Stimulated activated CD8-positive, alpha-beta memory T cell treated with anti-CD3 and anti-CD28 coated beads, Interleukin-4, amount 100 ng/mL, for 24 hours (primary cell): ENCODE measurements at places on chromosomes 12 and 14.

GRCh38 chr14:99244941-99245563, 26.9 kb downstream of the BCL11B start:
- DNase-seq, result no peak

GRCh38 chr12:56922031-56922430, 12.2 kb downstream of the SDR9C7 start:
- no peak for DNase-seq

DNA sequence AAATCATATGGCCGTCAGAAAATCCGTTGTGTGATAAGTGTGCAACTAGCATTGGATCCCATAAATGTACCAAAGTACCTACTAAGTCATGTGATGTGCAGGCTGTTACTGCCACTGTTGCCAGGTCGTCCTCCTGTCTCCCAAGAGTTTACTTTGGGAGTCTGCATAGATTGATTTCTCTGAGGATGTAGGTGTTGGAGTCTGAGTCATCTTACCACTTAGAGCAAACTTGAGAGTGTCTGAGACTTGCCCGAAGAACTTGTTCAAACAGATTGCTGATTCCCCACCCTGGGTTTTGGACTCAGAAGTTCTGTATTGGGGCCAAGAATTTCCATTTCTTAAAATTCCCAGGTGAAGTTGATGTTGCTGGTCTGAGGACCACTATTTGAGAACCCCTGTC, 11.4 kb downstream of the TMX1 start:
- DNase-seq, result no peak

- no peak for DNase-seq
Observed at GRCh38 chr12:123167329-123167728, 16.4 kb upstream of the PITPNM2 start.

- DNase-seq, result no peak
Observed at GRCh38 chr14:91398707-91399106, 18.9 kb downstream of the CCDC88C start.

DNA sequence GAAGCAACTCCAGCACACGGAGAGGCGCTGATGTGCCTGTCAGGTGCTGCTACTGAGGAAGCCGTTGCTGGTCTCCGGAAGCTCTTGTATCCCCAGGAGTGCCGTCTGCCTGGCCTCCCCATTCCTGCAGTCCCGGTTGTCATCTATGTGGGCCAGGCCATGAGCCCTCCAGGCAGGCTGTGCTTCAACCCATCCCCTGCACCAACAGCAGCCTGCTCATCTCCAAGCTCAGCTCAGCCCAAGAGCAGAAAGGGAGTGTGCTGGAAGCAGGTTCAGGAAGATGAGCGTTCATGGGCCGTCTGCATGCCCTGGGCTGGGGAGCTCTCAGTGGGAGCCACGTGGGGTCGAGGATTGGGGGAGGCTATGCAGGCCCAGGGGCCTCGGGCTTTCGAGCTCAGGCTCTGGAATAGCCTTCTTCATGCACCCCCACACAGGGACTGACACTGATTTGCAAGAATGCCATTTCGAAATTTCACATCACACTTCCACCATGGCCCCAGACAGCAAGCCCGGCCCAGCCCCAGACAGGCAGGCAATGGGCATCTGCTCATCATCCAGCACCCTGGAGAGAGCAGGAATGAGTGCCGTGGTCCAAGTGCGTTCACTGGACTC, 164.5 kb downstream of the KIF26A start:
- DNase-seq, result no peak

- no peak for DNase-seq
Observed at GRCh38 chr12:69469854-69470188, 367 bp upstream of the FRS2 start.

DNA sequence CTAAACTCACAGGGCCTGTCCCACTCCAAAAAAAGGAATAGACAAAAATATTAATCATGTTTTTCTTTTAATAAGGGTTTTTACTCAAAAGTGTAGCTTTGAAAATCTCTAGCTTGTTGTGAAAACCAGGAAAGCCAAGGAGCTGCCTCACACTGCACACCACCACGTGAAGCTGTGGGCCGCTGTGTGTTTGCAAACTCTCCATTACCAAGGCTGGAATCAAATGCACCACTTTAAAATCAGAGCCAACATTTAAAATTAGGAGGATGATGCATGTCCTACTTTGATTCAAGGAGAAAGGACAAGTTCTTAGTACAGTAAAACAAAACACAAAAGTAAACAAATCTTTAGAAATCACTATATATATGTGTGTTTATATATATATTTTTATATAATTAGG, 83.0 kb downstream of the SETD3 start:
- DNase-seq, result no peak

DNA sequence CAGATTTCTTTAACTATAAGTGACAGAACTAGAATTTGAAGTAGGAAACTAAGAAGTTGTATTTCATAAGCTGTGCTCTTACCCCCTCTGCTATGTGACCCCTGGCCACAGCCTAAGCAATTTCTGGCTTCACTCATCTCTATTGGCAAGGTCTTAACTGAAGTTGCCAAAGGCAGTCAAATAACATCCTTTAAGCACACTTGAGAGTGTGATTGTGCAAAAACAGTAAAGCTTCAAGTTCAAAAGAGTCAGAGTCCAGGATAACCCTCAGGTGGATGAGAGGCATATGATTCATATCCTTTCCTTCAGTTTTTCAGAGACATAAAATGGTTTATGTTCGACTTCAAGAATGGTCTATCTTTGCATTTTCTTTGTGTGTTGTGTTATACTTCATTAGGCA, 45.2 kb downstream of the GRIP1 start:
- DNase-seq, result no peak

GRCh38 chr12:57207731-57208630, 8.6 kb upstream of the NXPH4 start:
- DNase-seq, result no peak

DNA sequence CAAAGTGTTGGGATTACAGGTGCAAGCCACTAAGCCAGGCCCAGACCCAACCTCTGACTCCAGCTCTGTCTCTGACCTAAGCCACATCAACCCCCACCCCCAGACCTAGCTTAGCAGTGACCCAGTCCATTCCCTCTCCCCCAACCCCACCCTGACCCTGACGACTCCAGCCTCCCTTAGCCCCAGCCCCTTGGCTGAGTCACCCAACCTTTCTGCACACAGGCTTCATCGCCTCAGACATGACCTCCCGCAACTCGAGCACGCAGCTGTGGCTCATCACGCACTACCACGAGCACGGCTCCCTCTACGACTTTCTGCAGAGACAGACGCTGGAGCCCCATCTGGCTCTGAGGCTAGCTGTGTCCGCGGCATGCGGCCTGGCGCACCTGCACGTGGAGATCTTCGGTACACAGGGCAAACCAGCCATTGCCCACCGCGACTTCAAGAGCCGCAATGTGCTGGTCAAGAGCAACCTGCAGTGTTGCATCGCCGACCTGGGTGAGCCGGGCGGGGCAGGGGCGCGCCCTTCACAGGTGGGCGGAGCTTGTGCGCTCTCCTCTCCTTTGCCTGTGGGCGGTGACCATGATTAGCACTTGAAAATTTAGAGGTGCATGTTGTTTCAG, 7.8 kb downstream of the ACVRL1 start:
- DNase-seq, result no peak

DNA sequence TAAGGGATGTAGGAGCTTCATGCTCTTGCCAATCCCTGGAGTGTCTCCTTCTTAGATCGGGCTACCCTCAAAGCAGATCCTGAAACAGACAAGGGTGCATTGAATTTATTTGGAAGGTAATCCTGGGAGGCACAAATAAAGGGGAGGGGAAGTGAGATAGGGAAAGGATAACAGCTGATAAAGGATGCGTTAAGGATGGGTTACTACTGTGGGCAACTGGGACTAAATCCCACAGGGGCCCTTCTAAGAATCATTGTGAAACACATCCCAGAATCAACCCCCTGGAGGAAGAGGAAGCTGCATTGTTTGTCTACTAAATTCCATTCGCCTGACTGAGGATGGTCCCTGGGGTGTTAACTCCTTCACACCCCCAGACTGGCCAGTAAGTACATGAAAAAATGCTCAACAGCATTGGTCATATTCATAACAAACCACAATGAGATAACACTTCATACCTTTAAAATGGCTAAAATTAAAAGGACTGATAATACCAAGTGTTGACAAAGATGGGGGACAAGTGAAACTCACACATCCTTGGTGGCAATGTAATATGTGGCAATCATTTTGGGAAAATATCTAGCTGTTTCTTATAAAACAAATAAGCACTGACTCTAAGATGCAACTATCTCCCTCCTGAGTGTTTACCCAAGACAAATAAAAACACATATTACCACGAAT, 37.0 kb upstream of the CMKLR1 start:
- no peak for DNase-seq

DNA sequence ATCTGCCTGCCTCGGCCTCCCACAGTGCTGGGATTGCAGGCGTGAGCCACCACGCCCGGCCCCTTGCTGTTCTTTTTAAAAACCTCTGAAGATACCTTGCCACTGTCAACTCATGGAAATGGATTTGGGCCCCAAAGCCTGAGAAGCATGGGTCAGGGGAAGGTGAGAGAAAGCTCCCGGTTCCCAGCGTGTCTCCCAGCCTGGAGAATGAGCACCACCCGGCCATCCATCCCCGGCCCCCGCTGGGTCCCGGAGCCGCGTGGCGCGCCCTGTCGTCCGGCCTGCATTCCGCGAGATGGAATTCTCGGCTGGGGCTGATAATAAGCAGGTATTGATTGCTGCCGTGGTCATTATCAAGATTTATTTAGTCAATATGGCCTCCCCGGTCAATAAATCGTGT, 126.5 kb upstream of the MYL2 start:
- DNase-seq, result no peak

- DNase-seq, result no peak
Observed at GRCh38 chr12:16228067-16228466, 49.4 kb downstream of the SLC15A5 start.
